ENCODE measurements at places on chromosomes 16 and 17.

- no peak for DNase-seq
Measured at GRCh38 chr17:28949185-28950016, 1.9 kb downstream of the PHF12 start.

- no peak for DNase-seq
Measured at GRCh38 chr16:70608521-70608920, 37.8 kb upstream of the IL34 start.

DNA sequence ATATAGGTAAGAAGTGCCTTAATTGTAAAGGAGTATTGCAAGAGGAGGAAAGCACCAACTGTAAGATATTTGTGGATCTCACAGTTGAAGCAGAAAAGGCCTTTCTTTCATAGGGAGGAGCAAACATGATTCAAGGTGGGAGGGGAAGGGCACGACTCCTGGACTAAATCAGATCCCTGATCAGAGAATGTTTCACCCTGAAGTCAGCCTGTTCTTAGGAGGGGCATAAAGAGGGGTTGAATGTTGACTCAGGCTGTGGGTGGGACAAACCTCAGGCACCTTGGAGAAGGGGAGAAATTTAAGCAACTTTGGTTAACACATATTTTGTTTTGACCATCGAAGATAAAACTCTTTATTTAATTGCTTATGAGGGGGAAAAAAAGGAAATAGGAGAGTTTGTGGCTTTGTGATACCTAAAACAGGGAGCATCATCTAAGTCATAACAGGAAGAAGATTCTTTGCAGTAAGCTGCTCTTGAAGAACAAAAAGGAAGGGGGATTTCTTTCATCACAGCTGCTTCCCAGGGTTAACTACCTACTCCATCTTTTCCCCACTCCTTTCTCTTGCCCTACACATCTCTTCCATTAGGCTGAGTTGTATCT lies 158.6 kb upstream of the ZNF267 start:
- no peak for DNase-seq

GRCh38 chr16:89422905-89423630 lies 67.3 kb downstream of the ANKRD11 start:
- DNase-seq: no peak

GRCh38 chr16:66030036-66030435 lies 336.5 kb upstream of the CDH5 start:
- DNase-seq: no peak

DNA sequence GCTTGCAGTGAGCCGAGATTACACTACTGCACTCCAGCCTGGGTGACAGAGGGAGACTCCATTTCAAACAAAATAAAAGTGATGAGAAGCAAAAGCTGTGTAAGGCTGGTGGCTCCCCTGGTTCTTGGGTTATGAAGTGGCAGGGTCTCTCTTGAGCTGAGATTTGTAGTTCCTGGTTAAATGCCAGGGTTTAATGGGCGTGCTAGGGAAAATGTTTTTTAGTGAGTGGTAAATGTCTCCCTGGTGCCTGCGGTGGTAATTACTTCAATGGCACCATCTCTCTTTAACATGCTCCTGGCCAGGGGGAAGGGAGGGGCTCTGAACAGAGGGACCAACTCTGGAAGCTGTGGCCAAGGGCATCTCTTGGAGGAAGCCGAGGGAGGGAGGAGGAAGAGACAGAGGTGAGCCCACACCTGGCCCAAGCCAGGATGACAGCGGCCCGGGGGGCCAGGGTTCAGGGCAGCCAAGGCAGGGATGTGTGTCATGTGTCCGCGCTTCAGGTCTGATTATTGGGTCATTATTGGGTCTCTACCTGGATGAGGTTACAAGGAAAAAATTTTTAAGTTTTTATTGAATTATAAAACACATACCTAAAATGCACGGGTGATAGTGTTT lies 17.8 kb upstream of the RPL38 start:
- no peak for DNase-seq

DNA sequence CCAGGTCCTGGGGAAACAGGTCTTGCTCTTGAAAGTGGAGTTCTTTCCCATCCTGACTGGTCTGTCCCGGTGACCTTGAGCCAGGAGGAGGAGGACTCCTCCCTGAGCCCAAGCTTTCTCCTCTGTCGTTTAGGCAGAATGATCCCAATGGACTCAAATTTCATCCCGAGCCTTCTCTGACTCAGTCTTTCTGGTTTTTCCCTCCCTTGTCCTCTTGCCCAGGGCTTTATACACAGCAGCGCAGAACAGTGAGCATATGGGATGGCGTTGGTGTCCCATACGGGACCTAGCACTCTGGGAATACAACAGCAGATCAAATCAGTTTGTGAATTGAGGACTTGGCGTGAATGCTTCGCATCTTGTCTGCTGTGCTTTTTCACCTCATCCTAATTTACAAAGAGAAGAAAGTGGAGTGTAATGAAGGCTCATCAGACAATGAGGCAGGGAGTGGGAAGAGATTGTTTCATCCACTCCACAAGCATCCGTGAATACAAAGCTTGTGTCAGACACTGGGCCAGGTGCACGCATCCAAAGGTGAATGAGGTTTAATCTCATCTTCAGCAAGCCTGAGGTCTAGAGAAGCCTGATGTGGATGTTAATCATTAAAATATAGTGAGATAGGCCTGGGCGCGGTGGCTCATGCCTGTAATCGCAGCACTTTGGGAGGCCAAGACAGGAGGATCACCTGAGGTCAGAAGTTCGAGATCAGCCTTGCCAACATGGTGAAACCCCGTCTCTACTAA lies 1.1 kb upstream of the XYLT1 start:
- DNase-seq: no peak

- no peak for DNase-seq
Measured at GRCh38 chr17:57213180-57213825, 43.0 kb upstream of the MSI2 start.

- no peak for DNase-seq
Measured at GRCh38 chr16:70700101-70701020, 14.5 kb upstream of the MTSS2 start.

- DNase-seq: no peak
Measured at GRCh38 chr17:50967795-50968194, 101.6 kb upstream of the TOB1 start.

DNA sequence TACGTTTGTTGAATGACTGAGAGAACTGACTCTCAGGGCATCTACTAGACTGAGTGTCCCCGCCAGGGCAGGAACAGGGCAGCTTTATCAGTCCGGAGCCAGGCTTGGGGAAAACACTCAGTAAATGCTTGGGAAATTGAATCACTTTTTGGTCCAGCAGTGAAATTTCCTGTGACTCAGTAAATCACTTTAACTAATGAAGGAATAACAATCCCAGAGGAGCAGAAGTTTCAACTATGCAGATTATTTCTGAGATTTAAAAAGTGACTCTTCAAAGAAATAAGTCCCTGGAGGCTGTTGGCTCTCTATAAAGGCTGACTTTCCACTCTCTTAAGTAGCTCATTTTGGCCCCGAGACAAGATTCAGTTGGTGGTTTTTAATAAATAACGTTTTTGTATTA lies 101.8 kb downstream of the FOXL1 start:
- DNase-seq: peak; percentile 63

DNA sequence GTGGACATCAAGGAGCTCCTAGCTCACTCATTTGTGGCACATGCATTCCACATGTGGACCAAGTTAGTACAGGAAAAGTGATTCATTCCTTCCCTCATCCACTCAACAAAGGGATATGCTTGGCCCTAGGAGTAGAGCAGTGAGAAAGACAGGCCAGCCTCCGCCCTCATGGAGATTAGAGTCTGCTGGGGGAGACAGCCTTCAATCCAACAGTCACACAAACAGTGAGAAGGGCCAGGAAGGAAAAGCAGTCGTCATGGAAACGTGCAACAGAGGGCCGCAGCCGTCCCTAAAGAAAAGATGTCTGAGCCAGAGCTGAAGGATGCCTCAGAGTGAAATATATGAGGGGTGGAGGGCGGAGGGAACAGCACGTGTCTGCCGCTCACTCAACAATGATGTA lies 109.9 kb downstream of the VPS53 start:
- no peak for DNase-seq

GRCh38 chr17:3921006-3921405 lies 4.7 kb upstream of the P2RX1 start:
- no peak for DNase-seq

DNA sequence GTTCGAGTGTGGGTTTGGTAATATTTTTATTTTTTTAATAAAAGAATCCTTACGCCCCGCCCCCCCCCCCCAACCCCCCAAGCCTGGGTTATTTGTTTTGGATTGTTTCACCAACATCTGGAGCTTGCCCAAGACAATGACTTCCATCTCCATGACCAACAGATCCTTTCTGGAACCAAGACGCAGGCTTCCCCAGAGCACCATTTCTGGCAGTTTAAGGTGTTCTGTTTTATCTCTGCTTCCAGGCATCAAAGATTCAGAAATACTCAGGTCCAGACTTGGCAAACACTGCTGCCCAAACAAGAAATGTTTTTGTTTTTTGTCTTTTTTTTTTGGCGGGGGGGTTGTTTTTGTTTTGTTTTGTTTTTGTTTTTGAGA lies 56.1 kb downstream of the PLXDC1 start:
- DNase-seq: no peak
